ENCODE measurements at places on chromosomes 6 and 20.

DNA sequence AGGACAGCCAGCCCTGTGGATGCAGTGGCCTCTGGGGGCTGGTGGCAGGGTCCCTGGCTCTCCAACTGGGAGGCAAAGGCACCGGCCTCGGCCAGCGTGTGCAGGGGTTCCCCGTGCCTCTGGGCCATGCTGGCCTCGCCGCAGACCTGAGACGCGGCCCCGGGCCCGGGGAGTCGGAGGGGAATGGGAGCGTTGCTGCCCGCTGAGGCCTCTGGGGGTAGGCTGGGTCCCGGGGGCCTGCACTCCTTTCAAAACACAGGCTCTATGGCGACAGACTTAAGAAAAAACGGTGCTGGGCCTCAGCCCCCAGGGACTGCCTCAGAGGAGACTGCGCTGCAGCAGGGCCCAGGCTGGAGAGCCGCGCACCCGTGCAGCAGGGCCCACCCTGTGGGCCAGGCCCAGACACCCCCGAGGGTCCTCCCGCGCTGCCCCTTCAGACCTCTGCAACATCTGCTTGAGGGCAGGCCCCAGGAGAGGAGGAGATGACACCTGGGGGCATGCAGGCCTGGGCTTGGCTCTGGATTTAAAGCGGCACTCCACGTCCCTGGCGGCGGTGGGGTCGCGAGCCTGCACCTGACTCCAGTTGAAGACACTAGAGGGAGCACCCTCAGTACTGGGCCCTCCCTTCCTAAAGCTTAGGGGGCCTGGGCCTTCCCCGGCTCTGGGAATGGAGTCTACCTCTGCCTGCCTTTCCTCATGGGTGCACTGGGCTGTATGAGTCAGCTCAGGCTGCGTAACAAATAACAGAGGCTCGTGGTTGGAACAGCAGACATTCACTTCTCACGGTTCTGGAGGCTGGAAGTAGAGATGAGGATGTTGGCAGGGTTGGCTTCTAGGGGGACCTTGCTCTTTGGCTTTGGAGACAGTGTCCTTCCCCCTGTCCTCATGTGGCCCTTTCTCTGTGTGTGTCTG is 117.4 kb upstream of the RPS6KA2 start:
- no peak for DNase-seq

GRCh38 chr6:40933864-40934263 is 105.2 kb downstream of the UNC5CL start:
- DNase-seq, result no peak

DNA sequence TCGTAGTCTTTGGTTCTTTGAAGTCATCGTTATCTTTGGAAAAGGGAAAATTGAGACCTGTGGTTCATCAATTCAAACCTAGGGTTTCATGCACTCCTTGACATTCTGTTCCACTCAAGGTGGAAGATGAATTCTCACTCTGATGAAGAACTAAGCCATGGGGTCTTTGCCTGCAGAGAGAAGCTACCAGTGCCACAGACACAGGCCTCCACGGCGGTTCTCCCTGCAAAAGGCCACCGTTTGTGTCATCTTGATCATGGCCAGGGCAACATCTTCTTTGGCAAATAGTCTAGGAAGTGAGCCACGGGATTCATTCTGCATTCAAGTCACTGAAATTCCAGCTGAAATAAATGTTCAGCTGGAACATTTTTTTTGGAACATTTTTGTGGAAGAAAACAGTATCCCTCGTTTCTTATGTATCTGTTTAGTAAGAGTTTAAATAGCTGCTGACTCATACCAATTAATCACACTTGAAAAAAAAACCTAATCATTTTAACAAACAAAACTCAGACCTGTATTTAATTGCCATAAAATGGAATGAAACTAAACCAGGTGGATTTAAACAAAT is 206.0 kb upstream of the FOXQ1 start:
- DNase-seq, result no peak

DNA sequence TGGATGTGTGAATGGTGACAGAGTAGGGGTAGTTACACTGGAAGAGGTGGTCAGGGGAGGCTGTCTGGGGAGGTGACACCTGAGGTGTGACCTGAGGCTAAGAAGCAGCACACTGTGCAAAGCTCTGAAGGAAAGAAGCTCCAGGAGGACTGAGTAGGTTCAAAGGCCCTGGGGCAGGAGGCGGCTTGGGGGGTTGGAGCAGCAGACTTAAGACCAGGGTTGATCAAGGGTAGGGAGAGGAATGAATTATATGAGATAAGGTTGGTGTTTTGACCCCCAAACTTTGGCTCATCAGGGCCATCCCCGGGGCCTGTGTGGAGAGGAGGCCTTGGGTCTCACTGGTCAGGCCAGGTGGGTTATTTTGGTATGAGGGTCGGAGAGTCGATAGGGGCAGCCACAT is 166.1 kb downstream of the GRM4 start:
- DNase-seq, result no peak

- DNase-seq, result no peak
These were observed 155.2 kb downstream of the BTBD3 start for GRCh38 chr20:12072954-12073264.

- no peak for DNase-seq
These were observed 44.0 kb downstream of the GABRR2 start for GRCh38 chr6:89270951-89271721.

DNA sequence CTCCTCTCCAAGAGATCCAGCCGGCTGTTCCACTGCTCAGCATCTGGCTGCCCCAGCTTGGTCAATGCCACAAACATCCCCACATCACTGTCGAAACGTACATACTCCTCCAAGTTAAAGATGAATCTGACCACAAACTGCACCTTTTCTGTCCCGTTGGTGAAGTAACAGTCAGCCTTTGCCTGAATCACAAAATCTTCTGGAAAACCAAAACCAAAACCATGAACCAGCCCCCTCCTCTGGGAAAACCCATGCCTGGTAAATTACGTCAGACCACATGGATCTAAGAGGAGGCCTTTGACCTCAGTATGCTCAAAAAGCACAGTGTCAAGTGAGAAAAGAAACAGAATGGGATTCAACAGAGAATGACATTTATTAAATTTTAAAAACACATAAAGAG is 1.7 kb downstream of the HLA-DOB start:
- DNase-seq, result no peak

DNA sequence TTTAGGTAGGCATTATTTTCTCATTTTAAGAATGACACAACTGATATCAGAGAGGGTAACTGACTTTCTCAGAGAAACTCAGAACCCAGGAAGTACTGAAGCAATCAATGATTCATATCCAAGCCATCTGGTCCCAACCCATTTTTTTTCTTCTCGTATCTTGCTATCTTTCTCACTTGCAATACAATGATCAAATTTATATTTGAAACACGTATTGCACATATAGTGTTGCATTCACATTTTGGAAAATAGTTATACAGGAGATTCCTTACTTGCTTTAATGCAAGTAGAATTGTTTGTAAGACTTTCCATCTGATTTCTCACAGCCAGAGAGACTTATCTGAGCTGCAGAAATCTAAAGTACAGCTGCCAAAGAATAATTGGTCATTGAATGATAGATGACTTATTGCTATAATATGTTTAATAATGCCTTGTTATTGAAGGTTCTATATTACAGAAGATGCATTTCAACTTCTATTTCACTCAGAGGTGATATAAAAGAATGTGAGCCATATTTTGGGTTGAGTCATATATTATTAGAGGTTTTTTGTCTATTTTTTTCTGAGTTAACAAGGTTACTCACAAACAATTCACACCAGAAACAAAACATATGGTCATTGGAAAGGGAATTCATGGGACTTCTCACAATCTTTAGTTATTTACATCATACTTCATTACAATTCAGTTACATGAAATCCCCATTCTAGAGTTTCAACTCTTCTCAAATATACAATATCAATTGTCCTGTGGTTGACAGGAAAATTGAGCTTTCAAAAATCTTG is 337.5 kb upstream of the CITED2 start:
- no peak for DNase-seq

GRCh38 chr6:27902335-27903314 is 9.6 kb downstream of the OR2B2 start:
- DNase-seq, result no peak

- DNase-seq, result no peak
These were observed 5.7 kb downstream of the CCDC170 start for GRCh38 chr6:151499551-151499950.

GRCh38 chr20:62984666-62985443 is 21.9 kb downstream of the BHLHE23 start:
- no peak for DNase-seq

- DNase-seq, result no peak
These were observed 37.7 kb upstream of the SIRPA start for GRCh38 chr20:1857466-1857865.

- DNase-seq, result no peak
These were observed 652.3 kb downstream of the EPHA7 start for GRCh38 chr6:92767101-92767500.

- no peak for DNase-seq
These were observed 26.9 kb downstream of the NRN1 start for GRCh38 chr6:5979650-5980420.

DNA sequence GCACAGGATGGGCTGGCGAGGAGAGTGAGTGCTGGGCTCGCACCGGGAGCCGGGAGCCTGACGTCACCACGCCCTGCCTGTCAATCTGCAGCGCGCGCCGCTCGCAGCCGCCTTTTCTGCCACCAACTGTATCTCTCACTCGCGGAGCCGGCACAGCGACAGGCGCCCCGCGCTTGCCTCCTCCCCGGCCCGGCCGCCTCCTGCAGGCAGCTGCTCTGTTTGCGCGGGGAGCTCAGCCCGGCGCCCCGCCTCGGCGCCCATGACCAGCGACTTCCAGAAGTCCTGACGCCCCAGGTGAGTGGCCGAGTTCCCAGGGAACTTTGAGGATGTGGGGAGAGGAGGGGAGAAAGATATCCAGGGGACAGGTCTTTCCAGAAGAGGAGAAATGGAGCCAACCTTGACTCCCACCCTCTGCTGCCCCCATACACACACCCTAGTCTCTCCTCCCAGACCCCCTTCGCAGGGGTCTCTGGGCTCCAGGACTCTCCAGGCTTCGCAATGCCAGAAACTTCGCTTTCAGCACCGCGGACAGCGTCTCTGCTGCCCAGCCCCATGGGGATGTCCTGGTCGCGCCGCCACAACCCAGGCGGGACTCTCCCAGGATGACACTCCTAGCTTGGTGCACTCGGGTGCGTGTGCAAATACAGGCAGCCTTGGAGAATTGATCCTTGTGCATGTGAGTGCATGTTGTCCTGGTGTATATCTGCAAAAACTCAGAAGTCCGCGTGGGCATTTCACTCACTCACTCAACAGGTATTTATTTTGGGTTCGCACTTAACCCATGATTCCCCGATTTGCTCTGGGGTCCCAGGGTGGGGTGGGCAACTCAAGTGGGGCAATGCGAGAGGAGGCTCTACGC is at the start of gene GPR6:
TSS of gene GPR6 (plus strand) at position 138 of the 859 bp plus-strand sequence. CDS start 802 bp downstream, outside the sequence.
- peak; percentile 43 for DNase-seq

GRCh38 chr6:25504661-25505060 is 147.4 kb upstream of the SCGN start:
- no peak for DNase-seq

DNA sequence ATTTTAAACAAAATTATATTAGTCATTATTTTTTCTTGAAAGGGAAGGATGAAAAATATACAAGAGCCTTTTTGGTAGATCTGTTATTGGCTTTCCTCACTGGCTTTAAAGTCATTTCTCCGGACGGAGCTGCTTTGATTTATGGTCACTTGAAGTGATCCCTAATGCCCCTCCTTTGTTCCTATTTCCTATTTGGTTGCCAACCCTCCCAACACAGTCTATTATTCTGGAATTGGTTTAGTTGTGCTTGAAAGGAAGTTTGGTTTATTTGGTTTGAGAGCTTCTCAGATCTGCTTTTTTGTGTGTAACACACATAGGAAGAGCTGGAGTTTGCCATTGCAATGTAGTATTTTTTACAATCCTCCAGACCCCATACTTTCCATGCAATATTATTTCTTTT is 347.9 kb downstream of the RFPL4B start:
- no peak for DNase-seq

DNA sequence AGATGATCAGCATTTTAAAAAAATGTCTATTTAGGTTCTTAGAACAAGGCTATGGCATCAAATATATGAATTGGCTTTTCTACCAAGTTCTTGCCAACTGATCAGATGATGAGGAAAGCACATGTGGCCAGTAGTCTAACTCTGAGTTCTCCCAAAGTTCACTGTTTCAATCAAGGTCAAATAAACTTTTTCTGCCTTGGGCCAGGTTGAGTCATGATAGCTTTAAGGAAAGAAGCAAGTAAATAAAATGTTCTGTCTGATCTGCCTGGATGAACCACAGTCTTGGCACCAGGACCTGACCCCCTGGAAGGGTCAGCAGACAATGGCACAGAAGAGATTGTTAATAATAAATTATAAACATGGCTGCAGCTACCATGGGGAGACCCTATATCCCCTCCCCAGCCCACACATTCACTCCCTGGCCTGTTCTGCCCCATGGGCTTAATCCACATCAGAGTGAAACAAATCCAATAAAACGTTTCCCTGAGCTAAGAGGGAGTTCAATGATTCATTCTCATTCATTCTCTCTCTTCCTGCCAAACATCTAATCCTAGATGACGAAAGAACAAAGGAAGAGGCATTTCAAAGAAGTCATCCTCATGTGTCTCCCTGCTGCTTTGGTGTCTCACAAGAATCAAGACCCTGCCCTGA is 661.6 kb downstream of the DHX35 start:
- no peak for DNase-seq

DNA sequence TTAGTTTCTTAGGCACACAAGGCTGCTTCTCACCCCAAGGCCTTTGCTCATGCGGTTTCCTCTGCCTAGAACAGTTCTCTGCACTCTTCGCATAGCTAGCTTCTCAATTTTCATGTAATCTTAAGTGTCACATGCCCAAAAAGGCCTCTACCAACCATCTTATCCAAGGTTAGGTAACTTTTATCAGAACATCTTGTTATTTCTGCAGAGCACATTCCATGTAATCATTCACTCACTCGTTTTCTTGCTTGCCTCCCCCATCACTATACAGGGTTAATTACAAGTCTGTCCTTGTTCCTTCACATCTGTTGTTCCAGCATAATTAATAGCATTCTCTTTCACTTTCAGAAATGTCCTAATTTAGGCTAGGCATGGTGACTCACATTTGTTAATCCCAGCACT is 53.8 kb downstream of the NCOA6 start:
- no peak for DNase-seq

- DNase-seq, result no peak
These were observed 222.2 kb downstream of the OGFRL1 start for GRCh38 chr6:71510856-71511255.

- no peak for DNase-seq
These were observed 73.7 kb downstream of the SLC22A3 start for GRCh38 chr6:160421854-160422253.

GRCh38 chr6:83092756-83093399 is 25.4 kb downstream of the DOP1A start:
- DNase-seq, result no peak

DNA sequence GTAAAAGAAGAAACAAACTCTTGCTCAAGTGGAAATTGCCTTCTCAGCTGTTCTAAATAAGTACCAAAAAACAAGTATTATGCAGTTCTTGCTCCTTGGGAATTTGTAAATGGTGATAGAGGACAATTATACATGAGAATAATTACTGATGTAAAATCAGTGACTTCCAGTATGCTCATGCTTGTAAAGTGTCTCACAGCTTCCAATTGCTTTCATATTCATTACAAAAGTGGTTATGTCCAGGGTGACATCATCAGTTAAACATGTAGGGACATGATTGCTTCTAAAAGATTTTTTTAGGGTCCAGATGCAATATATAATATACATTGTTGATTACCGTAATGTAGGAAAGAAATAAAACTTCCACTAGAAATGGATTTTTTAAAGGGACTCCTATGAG is 122.8 kb upstream of the B3GAT2 start:
- DNase-seq, result no peak

GRCh38 chr6:14704383-14705271 is 541.2 kb upstream of the JARID2 start:
- no peak for DNase-seq

- no peak for DNase-seq
These were observed 177.6 kb upstream of the LRFN2 start for GRCh38 chr6:40764726-40765125.

GRCh38 chr6:39430871-39431523 is 108.5 kb upstream of the KCNK16 start:
- DNase-seq, result no peak

Measured in stimulated activated CD8-positive, alpha-beta memory T cell treated with anti-CD3 and anti-CD28 coated beads, Interleukin-2, amount 100 ng/mL, for 48 hours (primary cell).